Right ventricle myocardium superior (tissue), 1 donor: ENCODE measurements at places on chromosomes 2 and 18.

- DNase-seq, result no peak
Observed at GRCh38 chr2:141863964-141864363, 266.9 kb downstream of the LRP1B start.

GRCh38 chr2:161391737-161392506 is 24.2 kb upstream of the TBR1 start:
- DNase-seq, result no peak

DNA sequence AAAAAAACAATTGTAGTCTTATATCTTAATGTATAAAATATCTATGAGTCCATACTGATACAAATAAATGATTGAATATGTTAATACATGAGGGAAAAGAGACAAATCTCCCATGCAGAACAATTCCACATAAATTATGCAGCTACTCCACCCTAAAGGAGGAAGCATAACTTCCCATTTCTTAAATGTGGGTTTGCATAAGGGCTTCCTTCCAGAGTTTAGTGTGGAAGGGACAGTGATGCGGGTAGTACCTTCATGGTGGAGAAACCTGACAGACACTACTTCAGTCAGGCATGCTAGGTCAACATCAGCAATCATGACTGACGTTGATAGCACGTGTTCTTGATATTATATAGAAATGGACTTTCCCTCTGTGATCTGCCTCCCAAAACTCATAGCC is 146.9 kb upstream of the STON1 start:
- no peak for DNase-seq

DNA sequence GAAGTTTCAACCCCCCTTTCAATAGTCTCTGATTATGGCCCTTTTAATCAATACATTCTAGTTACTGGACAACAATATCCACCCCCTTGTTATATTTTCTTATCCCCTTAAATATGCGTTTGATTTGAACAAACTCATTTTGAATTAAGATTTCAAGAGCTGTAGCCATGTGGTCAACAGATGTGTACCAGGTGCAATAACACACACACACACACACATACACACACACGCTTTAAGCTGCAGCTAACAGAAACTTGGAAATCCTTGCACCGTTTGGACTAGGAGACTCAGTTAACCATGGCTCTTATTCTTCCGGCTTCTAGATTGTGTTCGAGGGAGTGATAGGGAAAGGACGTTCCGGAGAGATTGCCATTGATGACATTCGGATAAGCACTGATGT is 82.8 kb downstream of the NRP2 start:
- no peak for DNase-seq

DNA sequence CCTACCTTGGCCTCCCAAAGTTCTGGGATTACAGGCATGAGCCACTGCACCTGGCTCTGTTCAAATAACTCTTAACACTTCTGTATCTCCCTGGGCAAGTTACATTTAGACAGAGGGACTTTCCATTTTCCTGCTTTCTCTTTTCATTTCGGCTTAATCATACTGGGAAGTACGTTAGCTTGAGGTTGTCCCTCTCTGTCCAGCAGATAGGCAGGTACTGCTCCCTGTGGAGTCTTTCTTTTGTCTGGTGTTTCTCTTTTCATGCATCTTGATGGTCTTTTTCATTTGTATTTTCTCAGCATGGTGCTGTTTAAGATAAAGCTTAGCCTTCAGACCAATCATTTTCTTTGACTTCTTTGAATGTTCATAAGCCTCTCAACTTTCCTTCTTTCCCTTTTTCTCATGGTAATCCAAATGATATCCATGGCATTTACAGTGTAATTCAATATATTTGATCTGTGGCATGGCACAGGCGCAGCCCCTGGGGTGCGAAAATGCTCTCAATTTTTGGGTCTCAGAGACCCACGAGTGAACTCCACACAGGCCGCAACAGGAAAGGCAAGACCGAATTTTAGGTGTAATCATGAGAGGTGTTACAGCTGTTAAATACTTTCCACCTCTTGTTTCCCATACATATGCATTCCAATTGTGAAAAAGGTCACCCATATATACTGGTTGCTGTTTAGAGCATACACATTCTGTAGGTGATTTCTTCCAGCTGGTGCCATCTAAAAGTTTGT is 99.9 kb upstream of the MYO3B start:
- DNase-seq, result no peak

DNA sequence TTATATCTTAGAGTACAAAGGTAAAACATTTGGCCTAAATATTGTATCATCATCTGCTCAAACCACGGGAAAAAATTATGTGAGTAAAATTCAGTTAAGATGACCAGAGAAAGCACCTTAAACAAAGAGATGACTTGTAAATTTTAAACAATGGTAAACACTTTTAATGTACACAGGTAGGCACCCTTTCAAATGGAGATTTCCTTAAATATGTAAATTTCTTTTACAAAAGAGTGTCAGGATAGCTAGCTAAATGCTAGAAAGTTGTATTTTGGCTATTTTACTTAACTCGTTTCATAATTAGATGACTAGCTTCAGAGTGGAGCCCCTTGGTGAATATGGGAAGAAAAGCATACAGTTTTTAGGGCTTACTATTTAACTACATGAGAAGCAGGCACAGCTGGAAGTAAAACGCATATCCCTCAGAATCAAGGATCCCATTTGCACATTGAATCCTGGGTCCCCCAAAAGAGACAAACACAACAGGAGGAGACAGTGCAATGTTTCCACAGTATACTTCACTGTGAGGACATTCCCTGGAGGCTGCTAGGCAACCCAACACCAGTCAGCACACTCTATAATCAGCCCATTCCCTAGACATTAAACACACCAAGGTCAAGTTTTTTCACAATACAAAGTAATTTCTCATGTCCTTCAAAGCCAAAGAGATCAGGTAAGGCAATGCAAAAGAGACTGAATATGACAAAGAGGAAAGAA is 1154.4 kb downstream of the DPP10 start:
- no peak for DNase-seq

DNA sequence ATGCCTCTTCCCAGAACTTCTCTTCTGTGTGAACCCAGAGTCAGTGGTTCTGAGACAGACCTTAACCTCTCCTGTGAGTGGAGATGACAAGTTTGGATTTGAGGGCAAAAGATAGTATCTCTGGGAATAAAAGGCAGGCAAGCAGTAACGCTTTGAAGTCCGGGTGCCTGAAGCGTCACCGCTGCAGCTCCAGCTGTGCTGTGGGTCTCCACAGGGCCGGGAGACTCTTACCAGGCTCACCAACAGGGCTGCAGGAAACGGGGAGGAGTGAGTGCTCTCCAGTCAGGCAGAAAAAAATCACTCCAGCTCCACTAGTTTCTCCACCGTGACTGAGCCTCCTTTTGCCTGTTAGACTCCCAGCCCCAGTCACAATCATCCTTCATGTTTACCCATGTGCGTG is 79.7 kb upstream of the MAP4K4 start:
- no peak for DNase-seq

- DNase-seq, result no peak
Observed at GRCh38 chr2:186653511-186653910, 40.3 kb upstream of the FAM171B start.

DNA sequence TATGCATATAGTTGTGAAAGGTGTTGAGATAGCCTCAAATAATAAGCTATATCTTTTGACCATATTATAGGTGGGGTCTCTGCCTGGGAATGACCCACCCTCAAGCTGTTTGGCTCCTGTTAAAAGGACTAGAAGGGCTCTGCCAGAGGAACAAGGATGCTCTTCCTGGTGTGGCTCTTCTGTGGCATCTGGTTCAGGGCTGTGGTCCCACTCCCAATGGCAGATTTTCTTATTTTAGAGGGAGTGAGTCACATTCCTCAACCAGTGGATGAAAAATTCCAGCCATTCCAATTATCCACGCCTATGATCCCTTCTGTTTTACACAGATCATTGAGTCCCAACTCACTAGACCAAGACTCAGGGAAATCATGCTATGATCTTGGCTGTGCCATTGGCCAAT is 119.9 kb downstream of the PARD3B start:
- no peak for DNase-seq

- no peak for DNase-seq
Observed at GRCh38 chr2:37911296-37911873, 13.7 kb upstream of the RMDN2 start.

DNA sequence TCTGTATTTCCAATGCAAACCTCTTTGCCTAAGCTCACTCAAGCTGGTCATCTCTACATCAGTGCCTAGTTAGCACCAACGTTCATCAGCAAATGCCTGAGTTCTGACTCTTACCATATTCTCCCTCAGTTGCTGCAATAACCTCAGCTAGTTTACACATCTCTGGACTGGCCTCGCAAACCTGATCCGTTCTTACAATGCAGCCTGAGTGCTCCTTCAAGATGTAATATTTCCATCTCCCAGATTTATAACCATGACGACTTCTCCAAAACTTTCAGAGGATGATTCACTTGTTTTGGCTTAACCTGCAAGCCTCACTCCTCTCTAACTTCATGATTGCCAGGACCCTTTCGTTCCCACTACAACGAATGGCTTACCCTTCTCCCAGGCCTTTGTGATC is 69.7 kb downstream of the DIPK1C start:
- DNase-seq, result no peak

GRCh38 chr2:61398413-61398812 is 72.5 kb downstream of the USP34 start:
- no peak for DNase-seq
